Glutamatergic neuron (in vitro differentiated cells): ENCODE measurements at places on chromosomes 7 and 10. TPM values are rescaled to one million over a fixed set of nuclear protein-coding genes. Genes with fewer than 3 reads are reported as not detected.
A peak's percentile ranks its signal among the peaks of the same experiment; 100 is the strongest.

DNA sequence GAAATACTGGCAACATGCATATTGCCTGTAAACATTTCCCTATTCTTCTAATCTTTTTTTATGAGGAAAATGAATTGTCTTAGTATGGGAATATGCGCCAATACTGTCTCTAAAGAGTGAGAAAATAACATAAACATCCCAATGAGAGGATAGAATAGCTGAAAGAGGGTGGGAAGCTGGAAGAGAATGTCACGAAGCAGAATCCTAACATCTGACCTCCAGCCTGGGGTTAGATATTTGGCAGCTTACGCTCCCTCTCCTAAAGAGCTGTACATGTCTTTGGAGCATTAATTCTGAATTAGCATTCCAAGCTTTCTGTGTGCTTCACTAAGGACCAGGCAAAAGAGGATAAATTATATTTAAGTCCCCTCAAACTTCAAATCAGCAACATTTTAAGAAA lies 31.6 kb upstream of the SLC16A12 start:
- H3K4me3 ChIP-seq, result no peak overlapping the region
- H3K36me3 ChIP-seq, result no peaks in the 10 kb centered on the region
- no peaks in the 10 kb centered on the region for H3K4me1 ChIP-seq
- no peaks in the 10 kb centered on the region for H3K27me3 ChIP-seq
- no peak for DNase-seq

- H3K27me3 ChIP-seq, result peaks cover 4% of the 10 kb centered on the region
- H3K4me1 ChIP-seq, result no peaks in the 10 kb centered on the region
- no peaks in the 10 kb centered on the region for H3K36me3 ChIP-seq
- H3K4me3 ChIP-seq, result no peak overlapping the region
These were observed 799.7 kb upstream of the IGFBP3 start for GRCh38 chr7:46720761-46721160.

Gene ASZ1
- total RNA-seq, result not detected

DNA sequence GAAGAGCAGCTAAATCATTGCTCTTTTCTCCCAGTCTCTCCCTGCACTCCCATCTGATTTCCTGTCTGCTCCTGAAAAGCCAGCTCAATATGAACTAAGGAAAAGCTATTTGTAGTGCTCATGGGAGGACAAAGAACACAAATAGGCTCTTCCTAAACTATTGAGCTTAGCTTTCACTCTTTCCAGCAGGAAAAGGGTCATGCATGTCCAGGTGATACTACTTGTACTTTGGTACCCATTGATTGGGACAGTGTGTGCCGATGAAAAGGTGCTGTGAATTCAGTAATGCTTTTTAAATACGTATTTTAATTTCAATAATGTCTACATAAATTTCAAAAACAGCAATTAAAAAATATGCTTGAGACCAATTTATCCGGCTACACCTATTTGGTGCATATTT lies 37.5 kb upstream of the ATXN7L1 start:
- H3K4me1 ChIP-seq, result peaks cover 2% of the 10 kb centered on the region
- peak overlapping the region; percentile 70 for H3K27ac ChIP-seq
- no peak for DNase-seq
- peaks cover 1% of the 10 kb centered on the region for H3K27me3 ChIP-seq
- peaks cover 18% of the 10 kb centered on the region for H3K36me3 ChIP-seq
